Globus pallidus (tissue), 1 donor: ENCODE measurements at places on chromosomes 7 and 10.

DNA sequence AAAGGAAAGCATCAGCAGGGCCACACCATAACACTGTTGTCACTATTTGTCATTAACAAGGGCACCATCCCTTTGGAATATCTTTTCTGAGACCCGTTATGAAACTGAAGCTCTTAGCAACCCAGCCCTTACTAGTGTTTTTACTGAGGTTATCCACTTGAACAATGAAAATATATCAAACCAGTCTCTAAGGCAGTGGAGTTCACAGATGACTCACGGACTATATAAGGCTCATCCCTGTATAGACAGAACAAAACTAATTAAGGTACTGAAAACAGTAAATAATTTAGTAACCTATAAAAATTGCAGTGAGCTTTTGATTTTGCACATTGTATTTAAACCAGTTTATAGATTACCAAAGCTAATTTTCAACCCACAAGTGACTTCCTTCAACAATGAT, 196.0 kb downstream of the ELAPOR2 start:
- no peak for DNase-seq

DNA sequence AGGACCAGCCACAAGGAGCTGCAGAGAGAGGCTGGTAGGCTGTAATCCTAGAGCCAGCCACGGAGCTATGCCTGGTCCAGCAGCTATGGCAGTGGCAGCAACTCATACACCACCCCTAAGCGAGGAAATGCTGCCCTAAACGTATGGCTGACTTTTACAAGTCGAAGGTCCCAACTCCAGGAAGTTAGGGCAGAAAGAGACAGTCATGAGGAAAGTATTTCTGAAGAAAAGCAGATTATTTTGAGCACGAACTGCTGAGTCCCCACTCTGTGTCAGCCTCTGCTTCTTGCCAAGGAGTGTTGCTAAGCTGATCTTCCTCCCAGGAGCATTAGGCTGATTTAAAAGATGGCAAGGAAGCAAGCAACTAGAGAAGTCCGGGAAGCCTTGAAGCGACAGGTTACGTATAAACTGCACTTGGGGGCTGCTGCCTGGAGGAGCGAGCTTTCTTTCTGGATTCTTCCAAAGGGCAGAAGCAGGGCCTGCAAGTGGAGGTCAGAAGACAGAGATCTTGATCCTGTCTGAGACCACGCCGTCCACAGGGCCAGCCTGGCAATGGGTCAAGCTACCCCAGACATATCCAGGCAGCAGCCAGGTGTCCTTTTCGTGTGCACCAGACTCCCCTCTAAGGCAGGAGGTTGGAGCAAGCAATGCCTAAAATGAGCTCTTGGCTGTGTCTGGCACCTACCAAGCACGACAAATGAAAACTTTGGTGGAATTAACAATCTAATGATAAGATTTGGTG, 39.4 kb downstream of the PLXNA4 start:
- DNase-seq = no peak

GRCh38 chr7:100604976-100605911, 3.1 kb downstream of the PCOLCE start:
- no peak for DNase-seq

DNA sequence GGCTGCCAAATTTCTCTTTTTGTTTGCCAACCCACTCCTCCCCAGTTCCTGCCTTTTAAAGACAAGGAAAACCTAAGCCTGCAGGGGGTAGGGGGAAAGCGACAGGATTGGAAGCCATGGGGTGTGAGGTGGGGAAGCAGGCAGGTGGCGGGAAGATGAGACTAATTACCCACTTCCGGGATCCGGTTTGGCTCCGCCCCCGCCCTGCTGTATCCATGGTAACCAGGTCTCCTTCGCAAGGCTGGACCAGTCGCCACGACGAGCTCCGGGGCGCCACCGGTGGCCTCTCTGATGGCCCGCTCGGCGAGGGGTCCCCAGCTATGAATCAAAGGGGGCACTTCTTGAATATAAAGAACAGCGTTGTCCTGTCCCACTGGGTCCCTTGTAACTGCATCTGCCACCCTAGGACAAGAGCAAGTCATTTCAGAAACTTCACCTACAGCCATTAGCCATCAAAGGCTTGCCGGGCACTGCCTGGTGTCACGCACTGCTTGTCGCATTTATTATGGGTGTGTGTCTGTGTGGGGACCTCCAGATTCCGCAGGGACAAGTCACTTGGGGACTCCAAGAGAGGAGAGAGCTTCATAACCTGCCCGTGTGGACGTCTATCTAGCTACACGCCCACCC, 55.4 kb upstream of the LMTK2 start:
- no peak for DNase-seq

- DNase-seq = no peak
These were observed 5.5 kb downstream of the OPN4 start for GRCh38 chr10:86659721-86660453.

GRCh38 chr10:32929634-32930033, 28.4 kb downstream of the ITGB1 start:
- no peak for DNase-seq
